ENCODE measurements at places on chromosomes 12 and 14.

DNA sequence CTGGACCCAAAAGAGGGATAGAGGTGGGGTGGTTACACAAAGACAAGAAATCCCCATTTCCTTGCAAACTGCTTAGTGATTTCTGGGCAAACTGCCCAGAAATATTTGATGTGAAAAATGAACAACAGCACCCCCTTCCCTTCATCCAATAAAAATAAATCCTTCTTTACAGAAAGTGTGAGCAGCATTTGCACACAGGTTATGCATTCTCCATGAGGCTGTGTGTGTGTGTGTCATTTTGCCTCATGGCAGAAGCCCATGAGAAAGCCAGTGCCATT is 17.2 kb upstream of the NRXN3 start:
- no peak for DNase-seq

GRCh38 chr12:46944088-46944487 is 118.3 kb upstream of the SLC38A4 start:
- no peak for DNase-seq

DNA sequence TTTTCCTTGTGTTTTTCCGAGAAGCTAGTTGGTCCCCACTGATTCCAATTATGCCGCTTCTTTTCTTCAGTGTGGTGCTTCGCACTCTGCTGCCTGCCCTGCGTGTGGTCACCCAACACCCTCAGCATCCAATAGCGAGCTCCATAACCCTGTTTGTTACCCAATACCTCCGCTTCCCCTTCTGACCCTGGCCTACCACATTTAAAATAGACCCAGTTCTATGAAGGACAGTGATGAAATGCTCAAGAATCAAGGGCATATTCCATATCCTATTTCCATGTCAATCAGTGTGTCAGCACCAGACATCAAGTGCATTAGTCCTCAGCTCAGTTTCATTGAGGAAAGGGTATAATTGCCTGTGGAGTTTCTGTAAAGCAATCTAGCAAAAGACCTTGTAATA is 9.5 kb downstream of the NDRG2 start:
- DNase-seq: no peak

GRCh38 chr12:81207173-81207572 is 129.3 kb downstream of the ACSS3 start:
- DNase-seq: no peak

DNA sequence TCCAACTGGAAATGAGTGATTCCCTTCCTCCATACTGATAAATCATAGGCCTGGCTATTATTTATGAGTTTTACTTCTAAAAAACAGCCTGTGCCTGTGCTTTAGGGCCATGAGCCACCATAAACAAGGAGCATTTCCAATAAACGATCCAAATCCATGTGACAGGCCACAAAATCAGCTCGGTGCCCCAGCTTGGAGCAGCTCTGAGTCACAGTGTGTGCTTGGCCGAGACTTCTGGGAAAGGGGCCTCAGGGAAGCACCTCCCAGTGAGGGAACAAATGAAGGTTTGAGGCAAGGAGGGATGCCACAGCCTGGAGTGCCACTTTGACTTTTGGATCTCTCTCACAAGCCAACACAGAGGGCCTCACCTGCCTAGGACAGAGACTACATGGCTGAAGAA is 190.4 kb downstream of the NTF3 start:
- no peak for DNase-seq

GRCh38 chr12:106417926-106418910 is 60.7 kb downstream of the POLR3B start:
- DNase-seq: no peak

- no peak for DNase-seq
These were observed 78.6 kb downstream of the DAAM1 start for GRCh38 chr14:59267046-59267445.

- no peak for DNase-seq
These were observed 572.7 kb downstream of the VRK1 start for GRCh38 chr14:97369901-97370300.

DNA sequence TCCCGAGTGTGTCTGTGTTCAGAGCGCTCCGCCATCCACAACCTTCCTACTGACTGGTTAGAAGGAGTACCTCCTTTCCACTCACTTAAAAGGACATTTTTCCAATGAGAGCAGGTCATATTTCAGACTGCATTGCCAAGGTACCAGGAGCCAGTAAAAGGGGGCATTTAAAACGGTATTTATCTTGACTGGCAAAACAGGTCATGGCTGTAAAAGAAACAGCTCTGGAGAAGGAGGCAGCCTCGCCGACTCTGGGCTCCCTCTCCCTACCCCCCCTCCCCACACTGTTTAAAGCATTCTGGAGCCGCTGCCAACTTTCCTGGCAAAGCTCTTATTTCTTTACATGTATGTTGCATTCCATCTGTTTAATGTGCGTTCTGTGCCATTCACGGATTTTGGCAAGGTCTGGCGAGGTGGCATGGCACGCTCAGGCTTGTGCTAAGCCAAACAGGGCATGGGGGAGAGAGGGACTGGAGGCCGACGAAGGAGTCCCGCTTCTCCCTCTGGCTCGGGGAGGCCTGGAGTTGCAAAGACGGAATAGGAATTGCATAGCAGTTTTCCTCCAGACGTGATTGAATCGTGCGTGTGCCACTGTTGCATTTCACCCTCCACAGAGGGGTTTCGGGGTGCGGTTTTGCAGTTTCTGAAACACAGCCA is 41.2 kb upstream of the MED13L start:
- no peak for DNase-seq
